ENCODE measurements at places on chromosomes 3 and 15.

DNA sequence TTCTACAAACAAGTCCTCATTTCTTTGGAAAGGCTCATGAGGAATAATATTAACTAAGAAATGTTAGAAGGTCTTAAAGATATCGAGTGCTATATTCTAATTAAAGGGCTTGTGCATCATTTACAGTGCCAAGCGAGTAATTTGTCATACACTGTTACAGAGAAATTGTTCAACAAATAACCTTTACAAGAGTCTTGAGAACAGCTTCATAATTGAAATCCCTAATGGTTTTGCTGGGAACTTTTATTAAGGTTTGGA is 209.5 kb downstream of the MECOM start:
- DNase-seq: no peak

- DNase-seq: no peak
Observed at GRCh38 chr3:117246771-117247555, 537.4 kb downstream of the TUSC7 start.

DNA sequence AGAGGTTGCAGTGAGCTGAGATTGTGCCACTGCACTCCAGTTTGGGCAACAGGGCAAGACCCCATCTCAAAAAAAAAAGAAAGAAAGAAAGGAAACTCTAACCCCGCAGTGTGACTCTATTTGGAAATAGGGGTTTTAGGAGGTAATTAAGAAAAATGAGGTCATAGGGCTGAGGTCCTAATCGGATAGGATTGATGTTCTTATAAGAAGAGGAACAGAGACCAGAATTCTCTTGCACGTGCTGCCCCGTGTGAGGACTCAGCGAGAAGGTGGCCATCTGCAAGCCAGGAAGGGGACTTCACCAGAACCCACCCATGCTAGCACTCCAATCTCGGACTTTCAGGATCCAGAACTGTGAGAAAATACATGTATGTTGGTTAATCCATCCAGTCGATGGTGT is 25.8 kb downstream of the KLHL6 start:
- no peak for DNase-seq

GRCh38 chr3:130705501-130705900 is 41.1 kb downstream of the PIK3R4 start:
- no peak for DNase-seq

DNA sequence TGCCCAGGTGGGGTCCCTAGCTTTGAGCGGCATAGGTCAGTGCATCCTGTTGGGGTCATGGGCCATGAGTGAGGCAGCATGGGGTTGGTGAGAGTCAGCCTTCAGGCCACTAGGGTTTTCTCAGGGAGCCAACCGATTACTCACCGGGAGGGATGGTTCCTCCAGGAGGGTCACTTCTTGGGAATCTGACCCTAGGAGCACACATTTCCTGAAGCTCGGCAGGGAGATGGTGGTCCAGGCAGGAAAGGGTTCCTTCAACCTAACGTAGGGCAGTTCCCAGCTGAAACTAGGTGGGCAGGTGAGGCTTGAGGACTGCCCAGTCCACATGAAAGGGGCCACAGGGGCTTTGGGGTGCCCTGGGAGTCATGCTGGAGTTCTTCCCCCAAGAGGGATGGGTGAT is 218.0 kb downstream of the UBE3A start:
- DNase-seq: no peak
